Stimulated activated CD8-positive, alpha-beta memory T cell treated with anti-CD3 and anti-CD28 coated beads, Interleukin-7, amount 100 ng/mL, for 1 hour (primary cell): ENCODE measurements at places on chromosomes 11 and 22.

GRCh38 chr11:68890490-68891231 is 13.0 kb downstream of the MRPL21 start:
- no peak for DNase-seq

DNA sequence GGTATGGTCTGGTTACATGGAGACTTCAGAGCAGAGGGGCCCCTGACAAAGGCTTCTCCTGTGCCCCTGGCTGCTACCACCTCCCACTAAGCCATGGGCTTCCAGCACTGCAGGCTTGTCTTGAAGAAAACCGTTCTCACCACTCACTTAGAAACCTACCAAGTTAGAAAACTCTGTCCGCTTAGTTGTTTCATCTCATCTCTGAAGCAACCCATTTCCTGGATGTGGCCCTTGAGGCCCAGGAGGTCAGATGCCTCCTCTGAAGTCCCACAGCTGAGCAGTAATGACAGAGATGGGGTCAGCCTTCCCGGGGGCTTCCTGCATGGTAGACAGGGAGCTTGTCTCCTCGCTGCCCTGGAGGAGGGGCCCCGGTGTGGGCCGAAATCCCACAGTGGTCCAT is 12.9 kb downstream of the CSF2RB start:
- DNase-seq: no peak

DNA sequence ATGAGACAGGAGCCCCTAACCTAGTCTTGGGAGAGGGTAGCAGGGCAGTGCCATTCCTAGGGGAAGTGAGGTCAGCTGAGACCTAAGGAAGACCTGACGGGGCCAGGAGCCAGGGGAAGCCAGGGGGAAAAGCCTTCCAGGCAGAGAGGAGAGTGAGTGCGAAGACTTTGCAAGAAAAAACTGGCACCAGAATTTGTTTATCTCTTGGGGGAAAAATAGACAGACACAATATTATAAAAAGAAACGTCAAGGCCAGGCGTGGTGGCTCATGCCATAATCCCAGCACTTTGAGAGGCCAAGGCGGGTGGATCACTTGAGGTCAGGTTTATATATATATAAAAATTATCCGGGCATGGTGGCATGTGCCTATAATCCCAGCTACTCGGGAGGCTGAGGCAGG is 26.9 kb upstream of the TESMIN start:
- no peak for DNase-seq

- no peak for DNase-seq
Observed at GRCh38 chr11:15641271-15642045, 526.7 kb downstream of the INSC start.

DNA sequence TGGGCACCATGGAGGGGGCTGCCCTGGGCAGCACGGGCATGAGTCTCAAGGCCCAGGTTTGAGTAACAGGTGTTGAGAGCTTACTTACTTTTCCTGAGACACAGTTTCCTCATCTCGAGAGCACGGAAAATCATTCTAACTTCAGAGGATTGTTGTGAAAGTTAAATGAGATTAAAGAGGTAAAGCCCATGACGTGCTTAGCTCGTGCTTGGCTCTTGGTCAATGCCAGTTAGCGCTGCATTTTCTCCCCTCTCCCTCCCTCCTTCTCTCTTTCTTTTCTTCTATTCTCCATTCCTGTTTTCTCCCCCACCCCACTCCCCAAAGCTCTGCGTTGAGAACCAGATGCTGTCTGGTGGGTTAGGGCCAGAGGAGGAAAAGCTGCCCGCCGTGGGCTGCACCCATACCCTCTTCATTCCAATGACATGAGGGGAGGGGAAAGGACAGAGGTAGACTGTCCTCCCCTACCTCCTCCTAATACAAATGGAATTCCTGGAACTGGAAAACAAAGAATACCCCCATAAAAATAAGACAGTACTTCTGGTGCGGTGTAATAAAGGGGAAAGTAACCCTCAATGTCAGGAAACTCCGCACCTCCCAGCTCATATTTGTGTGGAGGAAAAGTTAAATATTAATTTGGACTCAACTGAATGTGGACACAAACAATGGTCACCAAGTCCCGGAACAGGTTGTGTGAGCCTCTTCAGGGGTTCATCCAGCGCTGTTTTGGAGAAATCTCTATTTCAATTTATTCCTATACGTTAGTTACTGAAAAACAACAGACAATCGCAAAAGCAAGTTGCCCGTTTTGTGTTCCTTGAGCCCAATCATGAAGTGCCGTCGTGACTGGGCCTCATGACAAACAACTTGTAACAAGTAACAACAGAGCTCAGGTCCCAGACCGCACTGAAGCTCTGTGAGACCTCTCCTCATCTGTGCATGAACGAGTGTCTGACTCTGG is 54.8 kb upstream of the B3GAT1 start:
- DNase-seq: no peak

DNA sequence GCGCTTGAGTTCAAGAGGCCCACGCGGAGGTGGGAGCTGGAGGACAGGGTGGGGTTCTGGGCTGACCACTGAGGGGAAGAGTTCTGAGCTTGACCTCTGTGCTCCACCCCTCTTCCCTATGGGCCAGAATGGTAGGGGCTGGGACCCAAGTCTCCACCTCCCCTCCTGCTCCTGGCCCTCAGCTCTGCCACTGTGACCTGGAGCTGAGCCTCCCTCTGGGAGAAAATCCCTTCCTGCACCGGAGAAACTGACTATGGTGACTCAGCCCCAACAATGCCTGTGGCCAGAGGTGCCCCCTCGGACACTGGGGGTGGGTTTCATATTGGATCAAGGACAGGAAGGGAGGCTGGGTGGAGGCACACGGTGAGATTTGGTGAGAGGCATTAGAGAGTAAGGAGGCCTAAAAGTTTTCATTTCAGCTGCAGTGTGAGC is 23.0 kb downstream of the RELT start:
- DNase-seq: no peak
